ENCODE measurements at places on chromosomes 1 and 21.

GRCh38 chr1:101136739-101137138, 100.1 kb upstream of the S1PR1 start:
- peak; percentile 18 for DNase-seq

DNA sequence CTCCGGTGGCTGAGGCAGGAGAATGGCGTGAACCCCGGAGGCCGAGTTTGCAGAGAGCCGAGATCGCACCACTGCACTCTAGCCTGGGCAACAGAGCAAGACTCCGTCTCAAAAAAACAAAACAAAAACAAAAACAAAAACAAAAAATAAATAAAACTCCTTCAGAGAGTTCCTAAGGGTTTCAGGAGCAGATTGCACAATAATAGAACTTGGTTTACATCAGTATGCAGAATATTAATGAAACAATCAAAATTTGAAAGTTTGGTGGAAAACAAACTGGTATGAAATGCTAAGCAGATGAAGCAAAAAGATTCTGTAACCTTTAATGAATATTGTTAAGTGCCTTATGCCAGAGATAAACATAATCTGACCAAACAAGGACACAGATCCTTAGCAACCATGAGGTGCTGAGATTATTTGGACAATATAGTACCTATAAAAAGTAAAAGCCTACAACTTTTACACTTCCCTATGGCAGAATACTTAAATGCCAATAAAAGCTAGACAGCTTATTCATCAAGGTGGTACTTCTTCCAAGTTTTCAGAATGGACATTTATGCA, 41.2 kb downstream of the SLC25A24 start:
- no peak for DNase-seq

- no peak for DNase-seq
Observed at GRCh38 chr1:186793582-186793927, 35.2 kb upstream of the PLA2G4A start.

DNA sequence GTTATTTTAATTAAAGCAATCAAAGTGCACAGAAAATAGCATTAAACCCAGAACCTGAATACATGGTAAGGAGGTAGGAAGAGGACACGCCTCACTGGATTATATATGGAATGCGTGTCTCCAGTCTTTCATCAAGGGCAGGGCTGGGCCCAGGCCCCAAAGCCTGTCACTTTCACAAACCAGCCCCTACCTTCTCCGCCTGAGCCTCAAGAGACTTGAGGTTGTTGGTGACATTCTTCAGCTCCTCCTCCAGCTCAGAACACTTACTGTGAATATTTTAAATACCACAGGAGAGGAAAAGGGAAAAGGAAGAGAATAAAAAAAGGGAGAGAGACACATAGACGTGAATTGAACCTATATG, 16.3 kb upstream of the NUP210L start:
- no peak for DNase-seq

- DNase-seq = no peak
Observed at GRCh38 chr1:7409278-7409677, 361.8 kb upstream of the VAMP3 start.

DNA sequence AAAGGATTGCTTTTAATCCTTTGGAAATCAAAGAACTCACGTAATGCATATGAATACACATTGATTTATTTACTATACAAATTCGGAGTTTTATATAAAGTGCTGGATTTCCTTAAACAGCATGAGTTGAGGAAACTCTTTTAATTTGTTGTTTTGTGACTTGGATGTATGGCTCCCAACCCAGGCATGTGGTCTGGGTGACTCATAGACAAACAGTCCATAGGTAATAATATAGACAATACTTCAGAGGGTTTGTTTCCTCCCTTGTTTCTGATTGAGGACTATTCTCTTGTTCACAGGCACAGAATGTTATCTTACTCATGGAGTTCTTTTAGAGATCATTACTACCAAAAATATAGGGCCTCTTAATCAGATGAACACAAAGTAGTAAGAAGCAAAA, 43.8 kb downstream of the XPR1 start:
- DNase-seq = no peak

- no peak for DNase-seq
Observed at GRCh38 chr1:82836213-82836972, 1035.7 kb downstream of the ADGRL2 start.

DNA sequence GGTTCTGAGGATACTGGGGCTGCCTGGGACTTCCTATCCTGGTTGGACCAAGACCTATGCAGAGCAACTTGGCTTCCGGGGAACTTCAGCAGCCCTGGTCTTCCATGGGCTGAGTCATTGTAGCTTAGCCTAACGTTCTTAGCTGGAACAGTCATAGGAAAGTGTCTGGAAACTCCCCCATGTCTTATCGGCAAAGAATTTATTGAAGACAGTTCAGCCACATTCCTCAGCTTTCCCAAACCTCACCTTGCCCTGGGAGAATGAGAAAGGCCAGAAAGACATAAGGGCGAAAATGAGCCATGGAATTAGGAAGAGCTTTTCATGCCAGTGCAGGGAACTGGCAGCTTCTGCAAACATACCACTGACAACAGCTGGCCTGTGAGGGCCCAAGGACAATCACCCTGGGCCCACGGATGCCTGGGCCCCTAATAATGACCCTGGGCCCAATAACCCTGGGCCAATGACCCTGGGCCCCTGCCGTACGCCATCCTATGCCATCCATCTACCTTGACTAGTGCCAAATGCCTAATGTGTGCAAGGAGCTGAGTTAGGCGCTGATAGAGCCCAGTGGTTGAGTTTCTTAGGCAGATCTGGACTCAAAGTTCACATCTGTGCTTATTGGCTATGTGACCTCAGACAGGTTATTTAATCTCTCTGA, 114.4 kb upstream of the GADD45A start:
- DNase-seq = no peak
